ENCODE measurements at places on chromosomes 11 and 22. TPM values are rescaled to one million over a fixed set of nuclear protein-coding genes. Genes with fewer than 3 reads are reported as not detected.

GRCh38 chr22:50416996-50417395 is 57.8 kb downstream of the SBF1 start:
- no peak for DNase-seq

DNA sequence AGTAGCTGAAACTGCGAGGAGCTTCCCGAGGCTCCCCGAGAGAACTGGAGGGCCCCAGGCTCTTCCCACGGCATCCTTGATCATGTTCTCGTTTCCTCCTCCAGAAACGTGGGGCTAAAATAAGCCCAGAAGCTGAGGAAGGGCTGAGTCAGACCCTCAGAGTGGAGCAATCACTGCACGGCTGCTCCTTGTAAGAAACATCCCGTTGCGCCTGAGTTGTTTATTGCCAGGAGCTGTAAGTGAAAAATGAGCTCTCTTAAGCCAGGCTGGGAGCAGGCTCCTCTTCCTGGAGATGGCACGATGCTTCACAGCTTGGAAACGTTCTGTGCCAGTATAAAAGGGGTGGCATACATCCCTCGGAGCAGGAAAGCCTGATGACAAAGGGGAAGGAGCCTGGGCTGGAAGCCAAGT is 47.3 kb upstream of the SYN3 start:
- DNase-seq, result no peak

GRCh38 chr11:16082095-16083055 is 274.0 kb downstream of the SOX6 start:
- no peak for DNase-seq

- no peak for DNase-seq
Measured at GRCh38 chr11:36278531-36279282, 10.5 kb downstream of the COMMD9 start.

CSF2RB gene
- polyA plus RNA-seq, result 0.81 TPM

- no peak for DNase-seq
Measured at GRCh38 chr22:38115423-38116205, 5.1 kb upstream of the BAIAP2L2 start.

- DNase-seq, result no peak
Measured at GRCh38 chr22:46701262-46701661, 36.8 kb downstream of the CERK start.

- no peak for DNase-seq
Measured at GRCh38 chr11:31690041-31690440, 121.1 kb downstream of the PAX6 start.

LARGE1 gene
- 34.3 TPM for polyA plus RNA-seq

- DNase-seq, result no peak
Measured at GRCh38 chr22:42385696-42386095, 46.5 kb downstream of the NFAM1 start.

GGTLC2 gene
- not detected for polyA plus RNA-seq

- no peak for DNase-seq
Measured at GRCh38 chr11:61417670-61418069, 12.1 kb downstream of the CPSF7 start.

GRCh38 chr11:97965849-97966646 is 1054.7 kb upstream of the CNTN5 start:
- no peak for DNase-seq

GRCh38 chr11:14567064-14567651 is 47.0 kb upstream of the PSMA1 start:
- no peak for DNase-seq

FOLR2 gene
- 6.8 TPM for polyA plus RNA-seq

DNA sequence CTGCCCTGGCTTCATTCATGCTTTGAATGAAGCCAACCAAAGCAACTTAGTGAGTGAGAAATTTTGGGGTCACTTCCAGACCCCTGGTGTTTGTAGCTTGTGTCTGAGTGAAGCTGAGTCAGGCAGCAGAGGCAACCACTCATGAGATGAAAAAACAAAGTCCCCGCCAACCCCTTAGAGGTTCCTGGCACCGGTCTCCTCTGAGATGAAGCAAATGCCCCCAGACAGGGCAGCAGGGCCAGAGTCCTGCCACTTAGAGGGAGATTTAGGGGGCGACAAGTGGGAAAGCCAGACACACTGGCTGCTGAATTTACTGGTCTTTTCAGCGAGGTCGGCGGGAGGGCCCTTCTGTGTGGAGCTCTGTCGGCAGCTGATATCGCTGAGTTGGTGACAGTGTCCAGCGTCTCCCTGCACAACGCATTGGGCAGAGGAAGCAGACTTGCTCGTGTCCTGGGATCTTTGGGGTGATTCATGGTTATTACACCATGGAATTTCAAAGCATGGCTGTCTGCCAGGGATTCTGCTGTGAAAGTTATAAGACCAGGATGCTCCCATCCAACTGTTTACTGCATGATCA is 482.6 kb downstream of the MIAT start:
- no peak for DNase-seq

DNA sequence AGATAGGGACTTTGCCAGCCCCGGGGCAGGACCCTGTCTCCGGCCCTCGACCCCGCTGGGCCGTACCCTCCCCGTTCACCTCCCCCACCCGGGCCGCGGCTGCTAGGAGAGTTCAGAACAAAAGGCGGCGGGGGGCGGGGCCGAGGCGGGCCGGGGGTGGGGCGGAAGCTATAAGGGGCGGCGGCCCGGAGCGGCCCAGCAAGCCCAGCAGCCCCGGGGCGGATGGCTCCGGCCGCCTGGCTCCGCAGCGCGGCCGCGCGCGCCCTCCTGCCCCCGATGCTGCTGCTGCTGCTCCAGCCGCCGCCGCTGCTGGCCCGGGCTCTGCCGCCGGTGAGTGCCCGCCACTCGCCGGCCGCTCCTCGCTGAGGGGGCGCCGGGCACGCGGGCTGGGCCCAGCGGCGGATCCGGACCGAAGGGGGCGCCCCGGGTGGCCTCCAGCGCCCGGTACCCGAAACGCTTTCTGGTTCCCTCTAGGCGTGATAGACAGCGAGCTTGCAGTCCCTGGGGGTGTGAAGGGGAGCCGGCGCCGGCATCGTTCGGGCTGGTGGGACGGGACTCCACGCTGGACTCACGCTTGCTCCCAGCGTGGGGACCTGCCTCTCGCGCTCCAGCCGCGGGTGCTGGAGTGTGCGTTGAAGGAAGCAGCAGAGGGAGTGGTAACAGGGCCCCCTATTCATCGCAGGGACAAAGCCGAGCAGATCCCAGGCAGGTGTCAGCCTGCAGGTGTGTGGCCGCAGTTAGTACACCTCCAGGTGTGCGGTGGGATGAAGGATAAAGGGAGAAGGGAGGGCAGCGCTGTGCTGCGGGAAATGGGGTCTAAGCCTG is at the start of gene MMP11:
Gene MMP11 (plus strand): TSS at position 201 of the 825 bp plus-strand sequence. CDS start 22 bp downstream, at position 223.
- peak; percentile 77 for DNase-seq

HTR3B gene
- not detected for polyA plus RNA-seq

GRCh38 chr11:119092880-119093842 is 8.5 kb downstream of the HMBS start:
- DNase-seq, result no peak

GRCh38 chr11:128727796-128728431 is 34.0 kb downstream of the FLI1 start:
- no peak for DNase-seq

DNA sequence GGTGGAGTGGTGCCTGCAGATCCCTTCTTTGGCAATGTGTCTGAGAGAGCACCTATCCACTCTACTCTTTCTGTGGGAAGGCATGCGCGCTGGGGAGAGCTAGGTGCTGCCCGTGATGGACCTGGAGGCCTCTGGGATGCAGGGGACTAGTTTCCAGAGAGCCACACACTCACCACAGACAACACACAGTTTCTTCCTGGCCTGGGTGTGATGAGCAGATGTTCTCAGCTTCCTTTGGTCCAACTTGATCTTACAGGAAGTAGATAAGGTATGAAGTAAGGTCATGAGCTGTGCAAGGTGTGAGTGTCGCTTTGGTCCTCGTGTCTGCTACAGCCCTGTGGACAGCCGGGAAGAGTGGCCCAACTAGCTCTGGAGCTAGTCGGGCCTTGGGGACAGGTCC is 27.3 kb upstream of the SUSD2 start:
- no peak for DNase-seq

OR2AG1 gene
- not detected for polyA plus RNA-seq

SERPIND1 gene
- 0.07 TPM for polyA plus RNA-seq

PRR5L gene
- 2.5 TPM for polyA plus RNA-seq

PGGHG gene
- polyA plus RNA-seq, result 45.3 TPM

DNA sequence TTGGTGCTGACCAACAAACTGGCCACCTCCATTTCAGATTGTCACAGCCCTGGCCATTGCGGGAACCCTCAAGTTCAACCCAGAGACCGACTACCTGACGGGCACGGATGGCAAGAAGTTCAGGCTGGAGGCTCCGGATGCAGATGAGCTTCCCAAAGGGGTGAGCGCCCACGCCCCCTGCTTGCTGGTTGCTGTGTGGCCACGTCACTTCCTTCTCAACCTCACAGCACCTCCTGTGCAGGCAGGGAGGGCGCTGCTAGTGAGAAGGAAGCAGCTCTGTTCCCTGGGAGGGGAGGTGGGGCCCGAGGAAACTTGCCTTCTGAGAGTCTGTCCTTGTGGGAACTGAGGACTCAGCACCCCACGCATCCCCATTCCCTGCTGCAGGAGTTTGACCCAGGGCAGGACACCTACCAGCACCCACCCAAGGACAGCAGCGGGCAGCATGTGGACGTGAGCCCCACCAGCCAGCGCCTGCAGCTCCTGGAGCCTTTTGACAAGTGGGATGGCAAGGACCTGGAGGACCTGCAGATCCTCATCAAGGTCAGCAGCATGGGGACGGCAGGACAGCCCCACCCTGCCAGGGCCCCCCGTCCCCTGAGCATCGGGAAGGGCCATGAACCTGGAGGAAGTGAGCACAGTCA is 19.3 kb downstream of the POLR3H start:
- no peak for DNase-seq

TSGA10IP gene
- not detected for polyA plus RNA-seq

DNA sequence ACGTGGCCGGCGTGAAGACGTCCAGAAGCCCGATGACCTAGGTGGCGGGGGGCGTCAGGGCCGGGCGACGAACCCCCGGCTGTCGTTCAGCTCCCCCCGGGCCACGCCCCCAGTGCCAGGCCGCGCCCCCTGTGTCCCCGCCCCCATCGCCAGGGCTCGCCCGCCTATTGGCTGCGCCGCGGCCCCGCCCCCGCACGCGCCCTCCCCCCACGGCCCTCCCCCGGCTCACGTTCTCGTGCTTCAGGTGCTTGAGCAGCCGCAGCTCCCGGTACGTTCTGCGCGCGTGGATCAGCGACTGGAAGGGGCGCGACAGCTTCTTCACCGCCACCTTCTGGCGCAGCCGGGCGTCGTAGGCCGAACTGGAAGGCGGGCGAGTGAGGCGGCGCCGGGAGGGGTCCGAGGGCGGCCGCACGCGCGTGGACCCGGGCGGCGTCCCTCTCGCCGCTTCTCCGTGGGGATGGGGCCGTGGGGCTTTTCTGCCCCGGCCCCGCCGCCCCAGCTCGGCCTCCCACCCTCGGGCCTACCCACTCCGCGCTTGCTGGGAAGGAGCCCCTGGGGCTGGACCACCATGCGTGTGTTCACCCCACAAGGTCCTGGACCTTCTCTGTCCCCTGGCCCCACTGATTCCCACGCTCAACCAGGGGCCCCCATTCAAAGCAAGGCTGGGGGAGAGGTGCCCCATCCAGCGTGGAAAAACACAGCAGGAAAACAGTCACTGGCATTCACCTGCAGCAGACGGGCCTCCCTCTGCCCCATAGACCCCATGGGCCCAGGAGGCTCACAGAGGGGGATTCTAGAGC is 2.4 kb downstream of the MAPK11 start:
- DNase-seq, result peak; percentile 77

DNA sequence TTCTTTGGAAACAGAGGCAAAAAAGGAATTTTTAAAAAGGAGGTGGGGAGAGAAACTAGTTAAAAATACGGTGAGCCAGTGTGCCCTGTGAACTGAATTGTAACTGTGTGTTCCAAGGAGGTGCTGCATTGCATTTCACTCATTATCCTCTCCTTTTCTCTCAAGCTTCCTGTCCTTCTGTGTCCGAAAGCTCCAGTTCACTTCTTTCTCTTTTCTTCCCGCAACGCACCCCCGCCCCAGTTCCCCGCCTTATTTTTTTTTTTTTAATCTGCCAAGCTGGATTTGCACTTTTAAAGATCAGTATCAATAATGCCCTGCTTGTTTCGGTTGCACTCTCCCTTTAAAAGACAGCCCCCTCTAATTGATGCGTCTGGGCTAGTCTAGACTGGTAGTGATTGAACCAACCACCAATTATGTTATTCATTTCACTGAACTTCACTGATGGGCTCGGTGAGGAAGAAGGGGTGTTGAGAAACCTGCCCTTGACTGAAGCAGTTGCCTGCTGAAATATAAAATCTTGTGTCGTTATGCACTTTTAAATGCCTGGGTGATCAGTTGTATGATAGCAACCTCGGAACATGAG is 18.5 kb downstream of the BLID start:
- DNase-seq, result no peak

MICAL3 gene
- 63.1 TPM for polyA plus RNA-seq

- DNase-seq, result no peak
Measured at GRCh38 chr11:58330861-58331260, 28.0 kb downstream of the OR5B17 start.

Data from heart right ventricle (tissue), 16 donors.